ENCODE measurements at places on chromosomes 11 and 22. TPM values are rescaled to one million over a fixed set of nuclear protein-coding genes. Genes with fewer than 3 reads are reported as not detected.

CTNND1 gene
- total RNA-seq, result 54.4 TPM

ZNF214 gene
- not detected for total RNA-seq

THRSP gene
- total RNA-seq, result not detected

ALKBH8 gene
- total RNA-seq, result 13.3 TPM

NXPE1 gene
- total RNA-seq, result not detected

GGTLC2 gene
- not detected for total RNA-seq

TH gene
- not detected for total RNA-seq

GRCh38 chr11:10796191-10796590, 12.5 kb downstream of the EIF4G2 start:
- peaks cover 17% of the 10 kb centered on the region for H3K36me3 ChIP-seq
- peaks cover 13% of the 10 kb centered on the region for H3K4me1 ChIP-seq
- no peak for DNase-seq
- no peak overlapping the region for H3K4me3 ChIP-seq
- H3K27ac ChIP-seq, result no peak overlapping the region

DNA sequence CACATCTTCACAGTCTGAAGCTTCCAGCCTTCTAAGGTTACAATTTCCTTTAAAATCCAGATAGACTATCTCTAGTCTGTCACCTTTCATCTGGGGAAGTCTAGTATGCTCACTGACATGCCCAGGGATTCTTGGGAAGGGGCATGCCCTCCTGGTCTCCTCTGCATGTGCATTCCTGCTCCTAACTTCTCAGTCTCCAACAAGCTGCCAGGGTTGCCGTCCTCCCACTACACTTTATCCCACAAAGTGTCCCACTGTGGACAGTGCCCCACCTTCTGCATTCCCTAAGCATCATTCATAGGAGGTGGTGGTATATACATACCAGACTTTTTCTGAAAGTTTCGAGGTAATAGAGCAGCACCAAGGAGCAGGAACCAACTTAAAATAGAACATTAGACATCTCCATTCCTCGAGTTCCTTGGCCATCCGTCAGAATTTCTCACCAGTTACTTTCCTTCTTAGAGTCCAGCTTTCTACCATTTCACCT, 28.7 kb downstream of the EIF3F start:
- no peak for DNase-seq
- H3K27ac ChIP-seq, result no peak overlapping the region
- peaks cover 16% of the 10 kb centered on the region for H3K4me1 ChIP-seq
- H3K36me3 ChIP-seq, result no peaks in the 10 kb centered on the region
- no peak overlapping the region for H3K4me3 ChIP-seq

GRCh38 chr11:65834202-65834601, 439 bp downstream of the SNX32 start:
- peak overlapping the region; percentile 47 for H3K4me3 ChIP-seq
- H3K27ac ChIP-seq, result no peak overlapping the region
- DNase-seq, result no peak
- peaks cover 4% of the 10 kb centered on the region for H3K27me3 ChIP-seq
- H3K4me1 ChIP-seq, result peaks cover 21% of the 10 kb centered on the region
- no peaks in the 10 kb centered on the region for H3K36me3 ChIP-seq

GRCh38 chr11:121451178-121451985, 732 bp upstream of the SORL1 start:
- peak overlapping the region; percentile 61 for H3K27ac ChIP-seq
- peak overlapping the region; percentile 82 for H3K4me3 ChIP-seq
- peaks cover 77% of the 10 kb centered on the region for H3K4me1 ChIP-seq

DNA sequence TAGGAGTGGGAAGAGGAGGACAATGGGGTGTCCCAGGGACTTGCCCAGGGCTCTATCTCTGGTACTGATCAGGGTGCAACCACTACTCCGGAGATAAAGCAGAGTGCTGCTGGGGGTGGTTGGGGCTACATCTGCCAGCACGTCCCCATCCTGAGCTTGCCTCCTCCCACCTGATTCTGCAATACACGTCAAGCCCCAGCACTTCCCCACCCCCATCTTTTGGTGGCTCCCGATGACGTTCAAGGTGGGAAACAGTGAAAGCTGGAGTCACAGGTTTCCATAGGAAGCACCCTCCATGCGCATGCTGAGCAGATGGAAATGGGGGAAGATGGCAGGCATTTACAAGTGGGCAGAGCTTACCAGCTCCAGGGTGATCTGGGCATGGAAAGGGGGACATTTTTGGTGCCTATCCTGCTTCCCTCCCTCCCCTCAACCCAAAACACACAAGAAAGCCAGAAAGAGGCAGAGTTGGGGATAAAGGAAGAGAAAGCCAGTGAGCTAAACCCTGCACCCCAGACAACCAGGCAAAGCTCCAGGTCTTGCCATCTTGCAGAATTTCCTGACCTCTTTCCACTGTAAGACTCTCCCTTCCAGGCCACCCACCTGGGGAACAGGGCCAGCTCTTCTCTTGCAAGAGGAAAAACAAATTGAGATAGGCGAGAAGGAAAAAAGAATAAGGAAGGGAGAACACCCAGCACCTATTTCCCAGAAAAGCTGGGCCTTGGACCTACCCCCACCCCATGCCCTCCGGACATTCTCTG, 15.8 kb downstream of the SYT7 start:
- no peak overlapping the region for H3K4me3 ChIP-seq
- H3K27ac ChIP-seq, result no peak overlapping the region
- no peak for DNase-seq
- no peaks in the 10 kb centered on the region for H3K36me3 ChIP-seq
- peaks cover 23% of the 10 kb centered on the region for H3K27me3 ChIP-seq

DNA sequence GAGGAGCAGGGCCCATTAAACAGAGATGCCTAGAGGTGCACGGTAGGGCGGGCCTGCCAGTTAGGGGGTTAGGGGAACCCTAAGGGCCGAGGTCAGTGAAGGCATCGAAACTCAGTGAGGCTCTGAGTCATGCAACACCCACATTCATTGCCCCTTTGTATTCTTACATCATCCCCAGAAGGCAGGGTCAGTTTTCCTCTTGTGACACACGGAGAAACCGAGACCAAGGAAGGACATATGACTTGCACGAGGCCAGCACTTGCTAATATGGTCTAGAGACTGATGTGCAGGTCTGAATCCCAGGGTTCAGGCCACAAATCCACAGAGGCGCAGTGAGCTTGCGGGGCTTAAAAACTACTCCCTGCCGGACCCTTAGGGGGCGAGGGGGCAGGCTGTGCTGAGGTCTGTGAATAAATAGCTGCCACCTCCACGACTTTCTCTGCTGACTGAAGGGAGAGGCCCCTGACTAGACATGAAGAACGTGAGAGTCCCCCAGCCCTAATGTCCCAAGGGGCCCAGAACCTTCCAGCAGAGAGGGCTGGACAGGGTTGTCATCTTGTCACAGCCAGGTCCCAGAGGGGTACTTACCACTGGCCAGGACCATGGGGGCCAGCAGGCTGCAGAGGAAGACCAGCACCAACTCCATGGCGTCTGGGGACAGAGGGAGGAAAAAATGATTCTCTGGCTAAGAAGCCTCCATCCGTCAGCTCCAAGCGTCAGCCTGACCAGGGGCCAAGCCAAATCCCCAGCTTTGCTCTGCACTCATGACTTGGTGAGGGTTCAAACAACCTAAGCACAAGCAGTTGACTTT, 17.8 kb upstream of the FXYD2 start:
- no peaks in the 10 kb centered on the region for H3K27me3 ChIP-seq
- no peaks in the 10 kb centered on the region for H3K4me1 ChIP-seq
- H3K4me3 ChIP-seq, result no peak overlapping the region
- no peak overlapping the region for H3K27ac ChIP-seq
- H3K36me3 ChIP-seq, result no peaks in the 10 kb centered on the region

- H3K4me1 ChIP-seq, result peaks cover 3% of the 10 kb centered on the region
- no peaks in the 10 kb centered on the region for H3K36me3 ChIP-seq
Observed at GRCh38 chr11:125874556-125875124, 12.8 kb upstream of the HYLS1 start.

GRCh38 chr11:9714272-9714940, 50.5 kb downstream of the SWAP70 start:
- no peak for DNase-seq
- no peak overlapping the region for H3K4me3 ChIP-seq
- H3K36me3 ChIP-seq, result peaks cover 48% of the 10 kb centered on the region
- no peaks in the 10 kb centered on the region for H3K27me3 ChIP-seq
- H3K4me1 ChIP-seq, result peaks cover 93% of the 10 kb centered on the region
- H3K27ac ChIP-seq, result no peak overlapping the region

DNA sequence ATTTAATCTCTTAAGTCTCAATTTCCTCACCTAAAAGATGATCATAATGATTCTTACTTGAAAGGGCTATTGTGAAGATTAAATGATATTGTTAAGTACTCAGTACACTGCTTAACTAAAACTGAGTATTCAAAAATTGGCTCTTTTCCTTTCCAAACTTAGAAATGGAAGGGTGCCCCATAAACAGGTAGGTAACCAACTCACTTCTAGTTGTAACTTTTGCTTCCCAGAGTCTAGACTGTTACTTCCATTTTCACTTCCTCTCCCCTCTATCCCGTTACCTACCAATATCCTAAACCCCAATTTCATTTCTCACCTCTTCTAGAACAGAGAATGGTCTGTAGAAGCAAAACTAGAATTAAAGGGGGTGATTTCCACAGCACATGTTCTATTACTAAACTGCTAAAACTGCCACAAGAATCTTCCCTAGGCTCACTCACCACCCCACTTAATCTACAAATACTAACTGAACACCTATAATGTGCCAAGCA, 50.0 kb downstream of the RRAS2 start:
- H3K36me3 ChIP-seq, result no peaks in the 10 kb centered on the region
- DNase-seq, result peak; percentile 57
- peaks cover 83% of the 10 kb centered on the region for H3K4me1 ChIP-seq
- peak overlapping the region; percentile 64 for H3K27ac ChIP-seq
- H3K4me3 ChIP-seq, result no peak overlapping the region
- H3K27me3 ChIP-seq, result no peaks in the 10 kb centered on the region

GRCh38 chr22:37681556-37682049, 4.5 kb upstream of the NOL12 start:
- no peaks in the 10 kb centered on the region for H3K27me3 ChIP-seq
- H3K27ac ChIP-seq, result no peak overlapping the region
- no peak overlapping the region for H3K4me3 ChIP-seq
- DNase-seq, result peak; percentile 81

GRCh38 chr11:33451364-33451763, 194.2 kb downstream of the HIPK3 start:
- DNase-seq, result no peak
- no peak overlapping the region for H3K27ac ChIP-seq
- no peaks in the 10 kb centered on the region for H3K36me3 ChIP-seq

DNA sequence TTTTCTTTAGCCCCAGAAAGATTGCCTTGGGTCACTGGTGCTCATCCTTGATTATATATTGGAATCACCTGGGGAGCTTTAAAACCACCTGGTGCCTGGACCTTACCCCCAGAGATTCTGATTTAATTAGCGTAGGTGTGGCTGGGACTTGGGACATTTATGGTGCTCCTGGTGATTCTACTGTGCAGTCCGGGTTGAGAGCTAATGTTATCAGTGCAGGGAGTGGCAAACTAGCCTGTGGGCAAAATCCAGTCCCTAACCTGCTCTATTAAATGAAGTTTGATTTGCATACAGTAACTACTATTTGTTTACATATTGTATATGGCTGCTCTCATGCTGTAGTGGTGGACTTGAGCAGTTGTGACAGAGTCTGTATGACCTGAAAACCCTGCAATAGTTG, 134.0 kb upstream of the SORL1-AS1 start:
- H3K27me3 ChIP-seq, result no peaks in the 10 kb centered on the region
- peaks cover 3% of the 10 kb centered on the region for H3K36me3 ChIP-seq
- H3K4me1 ChIP-seq, result peaks cover 37% of the 10 kb centered on the region
- H3K27ac ChIP-seq, result no peak overlapping the region
- DNase-seq, result no peak
- H3K4me3 ChIP-seq, result no peak overlapping the region

DNA sequence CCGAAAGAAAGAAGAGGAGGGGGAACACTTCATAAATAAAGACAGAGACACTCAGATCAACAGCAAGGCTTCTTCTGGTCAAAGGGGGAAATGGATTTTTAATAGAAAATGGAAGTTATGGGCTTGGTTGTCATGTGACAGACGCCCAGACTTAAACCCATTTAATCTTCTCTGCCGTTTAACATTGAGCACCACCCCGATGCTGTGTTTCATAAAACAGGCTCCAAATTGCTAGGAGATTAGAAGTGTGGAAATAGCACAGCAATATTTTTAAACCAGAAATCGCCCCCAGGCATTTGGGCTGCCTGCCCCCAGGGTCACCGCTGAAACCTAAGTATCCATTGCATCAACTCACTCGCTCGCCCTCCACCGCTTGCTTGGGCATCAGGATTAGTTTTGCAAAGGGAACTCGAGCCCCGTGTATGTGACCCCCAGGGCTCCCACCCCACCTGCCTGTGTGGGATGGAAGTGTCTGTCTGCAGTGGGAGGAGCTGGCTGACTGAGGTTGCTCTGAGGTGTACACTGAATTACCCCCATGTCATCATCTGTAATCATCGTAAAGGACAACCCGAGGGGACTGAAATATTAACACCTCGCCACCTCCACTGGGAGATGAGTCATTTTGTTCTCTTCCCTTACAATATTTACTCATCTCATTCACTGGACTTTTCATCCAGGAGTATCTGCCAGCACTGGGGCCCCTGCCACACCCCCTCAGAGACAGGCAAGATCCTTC, 10.7 kb downstream of the DSCAML1 start:
- H3K36me3 ChIP-seq, result no peaks in the 10 kb centered on the region
- H3K27ac ChIP-seq, result no peak overlapping the region
- no peak overlapping the region for H3K4me3 ChIP-seq

DNA sequence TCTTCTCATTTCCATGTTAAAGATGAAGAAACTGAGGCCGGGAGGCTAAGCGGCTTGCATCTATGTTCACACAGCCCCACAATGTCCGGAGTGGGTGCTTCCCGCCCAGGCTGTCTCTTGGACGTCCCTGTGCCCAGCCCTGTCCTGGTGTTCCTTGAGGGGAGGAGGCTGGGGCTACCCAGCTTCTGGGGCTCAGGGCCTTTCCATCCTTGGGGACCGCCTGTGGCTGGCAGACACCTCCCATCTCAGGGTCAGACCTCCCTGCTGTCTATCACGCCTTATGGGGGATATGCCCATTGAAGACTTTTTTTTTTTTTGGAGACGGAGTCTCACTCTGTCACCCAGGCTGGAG, 95.5 kb downstream of the WNT7B start:
- H3K36me3 ChIP-seq, result no peaks in the 10 kb centered on the region
- no peak overlapping the region for H3K27ac ChIP-seq
- H3K4me3 ChIP-seq, result no peak overlapping the region
- no peaks in the 10 kb centered on the region for H3K27me3 ChIP-seq
- no peaks in the 10 kb centered on the region for H3K4me1 ChIP-seq

DNA sequence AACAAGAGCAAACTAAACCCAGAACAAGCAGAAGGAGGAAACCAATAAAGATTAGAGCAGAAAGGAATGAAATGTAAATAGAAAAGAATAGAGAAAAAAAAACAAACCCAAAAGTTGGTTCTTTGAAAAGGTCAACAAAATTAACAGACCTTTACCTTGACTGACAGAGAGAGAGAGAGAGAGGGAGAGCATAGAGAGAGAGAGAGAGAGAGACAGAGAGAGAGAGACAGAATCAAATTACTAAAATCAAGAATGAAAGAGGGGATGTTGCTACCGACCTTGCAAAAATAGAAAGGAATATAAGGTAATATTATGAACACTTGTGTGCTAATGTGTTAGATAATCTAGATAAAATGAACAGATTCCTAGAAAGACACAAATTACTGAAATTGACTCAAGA, 22.6 kb upstream of the AMPD3 start:
- H3K36me3 ChIP-seq, result no peaks in the 10 kb centered on the region
- DNase-seq, result no peak
- H3K4me1 ChIP-seq, result no peaks in the 10 kb centered on the region
- no peaks in the 10 kb centered on the region for H3K27me3 ChIP-seq
- H3K27ac ChIP-seq, result no peak overlapping the region

GRCh38 chr11:76291576-76292526, 85.5 kb upstream of the WNT11 start:
- DNase-seq, result no peak
- no peaks in the 10 kb centered on the region for H3K27me3 ChIP-seq
- H3K4me3 ChIP-seq, result no peak overlapping the region
